ENCODE measurements at places on chromosomes 12 and 14.

DNA sequence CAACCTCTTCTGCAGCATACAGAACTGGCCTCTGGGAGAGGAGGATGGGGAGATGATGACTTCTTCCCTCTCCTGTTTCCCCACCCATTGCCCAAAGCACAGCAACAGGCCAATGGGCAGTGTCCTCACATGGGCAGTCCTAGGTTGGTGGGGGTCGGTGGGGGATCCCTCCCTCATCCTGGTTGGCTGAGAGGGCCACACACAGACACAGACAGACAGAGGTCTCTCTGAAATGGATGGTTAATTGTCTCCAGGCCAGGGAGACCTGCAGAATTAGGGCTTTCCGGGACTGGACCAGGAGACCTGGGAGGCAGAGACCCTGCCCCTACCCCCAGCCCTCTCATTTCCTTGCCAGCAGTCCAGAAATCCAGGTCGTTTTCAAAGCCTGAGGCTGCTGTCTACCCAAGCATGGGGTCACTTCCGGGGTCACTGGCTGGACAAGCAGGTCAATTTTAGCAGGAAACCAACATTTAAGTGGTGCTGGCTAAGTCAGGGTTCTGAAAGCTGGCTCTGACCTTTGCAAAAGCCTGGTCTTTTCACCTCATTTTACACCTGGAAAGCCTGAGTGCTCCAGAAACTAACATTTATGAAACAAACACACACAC is 48.6 kb upstream of the TBX3 start:
- no peak for DNase-seq

DNA sequence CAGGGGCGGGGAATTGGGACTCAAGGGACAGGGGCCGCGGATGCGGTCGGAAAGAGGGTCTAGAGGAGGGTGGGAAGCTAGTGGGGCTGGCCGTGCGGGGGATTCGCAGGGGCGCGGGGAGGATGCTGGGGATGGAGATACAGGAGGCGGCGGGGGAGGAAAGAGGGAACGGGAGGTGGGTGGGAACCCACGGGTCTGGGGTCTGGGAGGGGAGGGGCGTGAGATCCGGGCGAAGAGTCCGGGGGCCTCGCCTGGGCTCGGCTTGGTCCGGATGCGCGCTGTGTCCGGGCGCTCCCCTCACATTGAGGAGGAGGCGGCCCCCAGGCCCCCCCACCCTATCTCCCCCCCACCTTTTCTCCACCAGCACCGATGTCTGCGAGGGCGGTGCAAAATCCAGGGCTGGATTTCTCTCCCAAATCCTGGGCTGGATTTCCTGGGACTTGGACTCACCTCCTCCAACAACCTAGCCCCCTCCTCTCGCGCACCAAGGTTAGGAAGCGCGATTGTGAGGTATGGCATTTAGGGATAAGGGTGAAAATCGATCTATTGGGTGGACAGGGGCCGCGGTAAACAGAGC is at the start of gene AGAP2:
TSS of gene AGAP2 (minus strand) at position 82 of the 577 bp plus-strand sequence. CDS start 496 bp downstream, outside the sequence.
- no peak for DNase-seq

DNA sequence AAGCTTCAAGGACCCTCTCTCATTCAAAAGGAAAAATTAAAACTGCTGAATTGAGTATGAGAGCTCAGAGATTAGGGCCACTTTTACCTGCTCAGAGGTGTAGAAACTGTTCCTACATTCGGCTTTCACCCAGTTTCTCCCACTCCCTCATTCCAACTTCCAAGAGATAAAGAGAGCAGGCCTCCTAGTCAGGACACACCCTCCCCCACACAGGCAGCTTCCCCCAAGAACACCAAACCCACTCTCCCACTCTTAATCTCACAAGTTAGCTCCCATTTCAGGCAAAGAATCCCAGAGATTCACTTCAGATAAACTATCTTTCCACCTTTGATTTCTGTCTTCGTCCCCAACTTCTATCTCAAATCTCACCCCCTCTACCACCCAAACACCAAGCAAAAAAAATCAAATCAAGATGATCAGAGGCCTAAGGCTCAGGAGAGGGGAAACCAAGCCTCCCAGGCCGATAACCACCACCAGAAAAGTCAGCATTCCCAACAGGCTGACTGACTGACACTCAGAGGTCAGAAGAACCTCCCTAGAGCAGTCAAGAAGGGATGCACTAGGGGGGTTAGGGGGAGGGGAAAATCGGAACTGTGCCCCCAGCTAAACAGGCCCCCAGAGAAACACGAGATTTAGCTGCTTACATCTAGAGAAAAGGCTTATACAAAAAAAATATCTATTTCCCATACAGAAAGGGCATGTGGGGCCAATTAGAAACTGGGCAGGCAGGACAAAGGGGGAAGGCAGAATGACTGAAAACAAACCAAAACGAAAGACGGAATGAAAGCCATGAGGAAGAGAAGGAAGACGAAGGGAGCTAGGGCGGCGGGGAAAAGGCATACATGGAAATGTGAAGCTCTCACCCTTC is 13.2 kb upstream of the CDH24 start:
- no peak for DNase-seq

- no peak for DNase-seq
These were observed 523.7 kb upstream of the FOXG1 start for GRCh38 chr14:28242895-28243294.

Measured in HS-5 (cell line).